ENCODE measurements at places on chromosomes 1 and 21.

GRCh38 chr1:43121256-43121900, 50.7 kb downstream of the EBNA1BP2 start:
- DNase-seq, result no peak

- DNase-seq, result peak; percentile 73
Observed at GRCh38 chr1:20739225-20739624, 6.7 kb upstream of the SH2D5 start.

DNA sequence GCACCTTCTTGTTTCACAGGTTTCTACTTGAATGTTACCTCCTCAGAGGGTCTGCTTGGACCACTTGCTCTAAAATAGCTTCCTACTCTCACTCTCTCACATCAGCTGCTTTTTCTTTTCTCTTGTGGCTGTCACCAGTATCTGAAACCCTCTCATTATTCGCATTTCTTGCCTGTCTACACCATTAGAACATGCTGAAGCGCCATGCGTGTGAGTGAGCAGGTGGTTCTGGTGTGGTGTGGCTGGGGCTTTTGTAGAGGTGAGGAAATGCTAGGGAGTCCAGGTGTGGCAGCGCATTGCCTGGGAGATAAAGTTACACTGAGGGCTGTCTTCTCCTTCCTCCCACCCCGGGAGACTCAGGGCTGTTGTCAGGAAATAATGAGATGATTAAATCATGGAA, 4.1 kb downstream of the ZNF362 start:
- DNase-seq, result no peak

- no peak for DNase-seq
Observed at GRCh38 chr1:226569879-226570547, 21.4 kb downstream of the STUM start.

DNA sequence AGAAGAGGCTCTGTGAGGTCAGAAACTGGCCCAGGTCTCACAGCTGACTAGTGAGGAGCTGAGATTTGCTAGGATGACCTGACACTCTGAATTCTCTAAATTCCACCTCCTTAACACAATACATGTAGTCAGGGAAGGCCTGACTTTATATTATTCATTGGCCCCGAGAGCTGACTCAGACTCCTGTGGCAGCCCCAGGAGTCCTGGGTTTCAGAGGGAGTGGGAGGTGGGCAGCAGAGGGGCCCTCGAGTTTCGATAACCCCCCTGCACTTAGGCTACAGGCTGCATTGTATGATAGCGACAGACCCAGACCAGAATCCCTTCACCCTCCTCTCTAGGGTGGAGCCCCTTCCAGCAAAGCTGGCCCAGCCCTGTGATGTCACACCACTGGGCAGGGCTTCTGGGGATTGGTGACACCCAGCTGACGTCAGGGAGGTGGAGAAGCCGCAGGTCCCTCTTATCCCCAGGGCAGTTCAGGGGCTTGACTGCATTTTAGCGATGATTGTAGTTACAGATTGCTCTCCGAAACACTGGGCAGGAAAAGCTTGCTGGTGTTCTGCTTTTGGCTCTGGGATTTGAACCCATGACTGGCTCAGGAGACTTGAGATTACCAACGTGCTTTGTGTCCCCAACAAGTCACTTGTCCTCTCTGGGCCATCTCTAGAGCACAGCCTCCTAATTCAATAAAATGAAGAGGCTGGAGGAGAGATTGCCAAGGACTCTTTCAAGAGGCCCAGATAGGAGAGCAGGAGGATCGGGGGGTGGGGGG, 17.0 kb upstream of the GPR37L1 start:
- DNase-seq, result peak; percentile 52

DNA sequence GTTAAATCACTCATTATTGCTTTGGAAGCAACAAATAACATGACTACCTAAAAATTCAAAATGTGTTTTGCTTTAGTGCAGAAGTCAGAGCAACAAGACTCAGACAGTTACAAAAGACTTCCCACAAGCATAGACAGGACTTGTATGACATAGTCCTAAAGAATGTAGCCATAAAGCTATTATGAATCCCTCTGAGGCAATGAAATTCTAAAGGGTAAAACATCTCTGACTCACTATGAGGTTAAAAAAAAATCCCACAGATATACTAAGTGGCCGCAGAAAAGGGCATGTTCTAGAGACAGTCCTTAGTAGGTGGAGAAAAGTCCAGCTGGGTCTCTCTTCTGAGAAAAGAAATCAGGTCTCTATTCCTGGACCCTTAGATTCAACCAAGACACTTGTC, 4.9 kb downstream of the PRKAB2 start:
- DNase-seq, result peak; percentile 96

- DNase-seq, result no peak
Observed at GRCh38 chr1:174265282-174265681, 106.0 kb downstream of the RABGAP1L start.

DNA sequence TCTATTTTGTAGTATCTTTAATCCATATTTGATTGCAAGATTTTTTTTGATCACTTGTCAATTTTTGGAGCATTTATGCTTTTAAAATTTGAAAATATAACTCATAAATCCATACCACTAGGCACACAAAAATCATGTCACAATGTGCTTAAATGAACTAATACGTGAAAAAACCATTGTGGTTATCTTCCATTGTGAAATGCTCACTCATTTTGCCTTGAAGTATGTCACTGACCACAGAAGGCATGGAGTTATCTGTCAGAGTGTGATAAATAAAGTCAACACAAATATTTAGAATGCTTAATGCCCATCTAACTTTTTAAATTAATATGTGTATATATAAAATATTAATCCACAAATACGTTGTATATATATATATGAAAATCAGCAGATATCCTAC, 347.2 kb downstream of the PTPRC start:
- no peak for DNase-seq

- DNase-seq, result no peak
Observed at GRCh38 chr1:184768467-184768866, 13.8 kb upstream of the EDEM3 start.

DNA sequence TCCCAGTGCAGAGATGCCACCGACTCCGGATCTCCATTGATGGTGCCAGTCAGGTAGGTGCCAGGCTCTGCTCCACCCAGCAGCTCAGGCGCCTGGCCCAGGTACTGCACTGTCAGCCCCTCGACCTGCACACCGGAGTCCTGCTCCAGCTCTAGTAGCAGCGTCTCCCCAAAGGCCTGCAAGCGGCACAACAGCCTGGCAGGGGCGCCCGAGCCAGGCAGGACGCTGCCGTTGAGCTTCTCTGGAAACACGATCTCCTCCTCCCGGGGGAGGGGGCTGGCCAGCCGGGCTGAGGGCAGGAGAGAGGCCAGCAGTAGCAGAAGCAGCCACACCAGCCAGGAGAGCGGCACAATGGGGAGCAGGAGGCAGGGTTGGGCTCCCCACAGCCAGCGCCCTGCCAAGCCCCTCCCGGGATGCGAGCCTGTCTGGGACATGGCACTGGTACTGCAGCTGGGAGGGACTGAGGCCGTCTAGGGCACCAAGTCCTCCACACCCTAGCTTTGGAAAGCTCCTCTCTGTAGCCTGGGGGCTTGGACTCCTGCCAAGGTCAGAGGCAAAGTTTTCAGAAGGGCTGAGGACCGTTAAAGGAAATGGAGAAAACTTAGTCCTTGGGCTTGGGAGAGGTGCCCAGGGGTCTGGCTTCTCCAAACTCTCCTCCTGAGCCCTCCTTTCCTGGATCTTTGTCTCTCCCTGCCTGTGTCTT, 509 bp downstream of the ADAMTS4 start:
- peak; percentile 37 for DNase-seq

GRCh38 chr21:33751120-33751519, 108.8 kb downstream of the ITSN1 start:
- DNase-seq, result peak; percentile 45

GRCh38 chr1:24362982-24363614, 43.9 kb downstream of the GRHL3 start:
- DNase-seq, result peak; percentile 92

- DNase-seq, result peak; percentile 86
Observed at GRCh38 chr1:94698356-94698755, 121.8 kb upstream of the SLC44A3 start.

DNA sequence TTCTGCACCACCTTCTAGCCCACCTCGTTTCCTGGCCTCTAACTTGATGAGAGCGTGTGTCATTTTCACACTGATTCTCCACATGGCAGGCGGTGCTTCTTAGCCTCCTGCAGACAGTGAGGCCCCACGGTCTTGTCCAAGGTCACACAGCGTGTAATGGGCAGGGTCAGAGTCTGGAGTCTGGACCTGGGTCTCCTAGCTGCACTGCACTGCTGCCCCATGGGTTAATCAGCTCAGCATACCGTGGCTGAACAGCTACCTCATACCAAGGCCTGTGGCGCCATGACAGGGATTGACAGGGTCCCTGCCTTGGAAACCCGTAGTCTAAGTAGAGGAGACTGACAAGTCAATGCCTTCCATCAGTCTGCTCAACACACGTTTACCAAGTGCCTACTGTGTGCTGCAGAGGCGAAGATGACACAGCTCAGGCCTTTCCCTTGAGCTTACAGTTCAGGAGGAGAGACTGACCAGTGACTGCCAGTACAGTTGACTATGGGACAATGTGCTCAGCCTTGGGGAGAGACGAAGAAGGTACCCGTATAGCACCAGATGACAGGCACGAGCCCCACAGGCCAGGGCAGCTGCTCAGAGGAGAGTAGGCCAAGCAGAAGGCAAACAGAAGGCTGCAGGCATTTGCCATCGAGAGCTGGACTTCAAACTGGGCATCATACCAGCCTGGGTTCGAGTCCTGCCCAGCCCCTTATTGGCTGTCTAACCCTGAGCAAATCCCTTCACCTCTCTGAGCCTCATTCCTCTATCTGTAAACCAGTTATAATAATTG, 5.5 kb downstream of the PCSK9 start:
- no peak for DNase-seq

- no peak for DNase-seq
Observed at GRCh38 chr1:6248932-6249738, 5.2 kb downstream of the HES3 start.

- no peak for DNase-seq
Observed at GRCh38 chr1:208179961-208180409, 64.2 kb downstream of the PLXNA2 start.
